ENCODE measurements at places on chromosomes 11 and 22. TPM values are rescaled to one million over a fixed set of nuclear protein-coding genes. Genes with fewer than 3 reads are reported as not detected.

DNA sequence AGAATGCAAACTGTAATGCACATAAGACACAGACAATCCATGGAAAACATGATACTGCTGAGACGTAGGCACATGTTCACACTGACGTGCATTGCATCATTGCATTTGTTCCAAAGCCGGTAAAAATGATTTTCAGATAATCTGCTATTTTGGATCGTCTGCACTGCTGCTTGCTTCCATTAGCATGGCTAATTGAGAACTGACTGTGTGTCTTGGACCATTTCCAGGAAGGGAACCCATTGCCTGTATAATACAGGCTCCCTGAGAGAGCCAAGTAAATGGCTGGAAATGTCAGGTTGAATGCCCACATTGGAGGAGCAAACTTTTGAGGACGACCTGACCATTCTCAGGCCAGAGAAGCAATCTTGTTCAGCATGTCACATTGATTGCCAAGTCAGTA lies 304.8 kb downstream of the ST3GAL4 start:
- no peaks in the 10 kb centered on the region for H3K36me3 ChIP-seq
- no peaks in the 10 kb centered on the region for H3K4me1 ChIP-seq
- no peaks in the 10 kb centered on the region for H3K27me3 ChIP-seq

DNA sequence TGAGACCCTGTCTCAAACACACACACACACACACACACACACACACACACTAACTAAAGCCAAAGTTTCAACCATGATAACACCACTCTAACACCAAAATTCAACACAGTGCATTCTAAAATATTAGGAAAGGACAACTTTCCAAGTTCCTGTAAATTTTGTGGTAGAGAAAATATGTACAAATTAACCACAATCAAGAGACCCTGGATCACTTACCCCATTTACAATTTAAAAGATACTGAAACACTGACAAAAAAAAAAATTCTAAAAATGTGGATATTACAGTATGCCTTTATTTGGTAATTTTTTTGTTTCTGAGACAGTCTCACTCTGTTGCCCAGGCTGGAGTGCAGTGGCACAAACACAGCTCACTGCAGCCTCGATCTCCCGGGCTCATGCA lies 9.7 kb downstream of the MRTFA start:
- no peaks in the 10 kb centered on the region for H3K36me3 ChIP-seq
- no peaks in the 10 kb centered on the region for H3K27me3 ChIP-seq
- H3K4me1 ChIP-seq = peaks cover 5% of the 10 kb centered on the region

CYP2D6 gene
- not detected for total RNA-seq

DNA sequence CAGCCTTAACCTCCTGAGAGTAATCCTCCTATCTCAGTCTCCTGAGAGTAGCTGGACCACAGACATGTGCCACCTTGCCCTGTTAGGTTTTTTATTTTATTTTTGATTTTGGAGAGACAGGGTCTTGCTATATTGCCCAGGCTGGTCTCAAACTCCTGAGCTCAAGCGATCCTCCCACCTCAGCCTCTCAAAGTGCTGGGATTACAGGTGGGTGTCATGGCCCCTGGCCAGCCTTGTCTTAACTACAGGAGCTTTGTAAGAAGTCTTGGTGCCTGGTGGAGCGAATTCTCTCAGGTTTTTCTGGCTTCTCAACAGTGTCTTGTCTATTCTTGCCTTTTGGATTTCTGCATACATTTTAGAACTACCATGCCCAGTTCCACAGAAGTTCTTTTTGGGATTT lies 546.4 kb downstream of the TBC1D22A start:
- H3K4me1 ChIP-seq = peaks cover 23% of the 10 kb centered on the region
- no peak overlapping the region for H3K4me3 ChIP-seq
- no peaks in the 10 kb centered on the region for H3K27me3 ChIP-seq
- peak overlapping the region; percentile 88 for H3K27ac ChIP-seq
- H3K36me3 ChIP-seq = no peaks in the 10 kb centered on the region
- DNase-seq = peak; percentile 34

PRG3 gene
- total RNA-seq = not detected

All from SJCRH30 (cell line).